ENCODE measurements at places on chromosomes 13 and 19. TPM values are rescaled to one million over a fixed set of nuclear protein-coding genes. Genes with fewer than 3 reads are reported as not detected.

DNA sequence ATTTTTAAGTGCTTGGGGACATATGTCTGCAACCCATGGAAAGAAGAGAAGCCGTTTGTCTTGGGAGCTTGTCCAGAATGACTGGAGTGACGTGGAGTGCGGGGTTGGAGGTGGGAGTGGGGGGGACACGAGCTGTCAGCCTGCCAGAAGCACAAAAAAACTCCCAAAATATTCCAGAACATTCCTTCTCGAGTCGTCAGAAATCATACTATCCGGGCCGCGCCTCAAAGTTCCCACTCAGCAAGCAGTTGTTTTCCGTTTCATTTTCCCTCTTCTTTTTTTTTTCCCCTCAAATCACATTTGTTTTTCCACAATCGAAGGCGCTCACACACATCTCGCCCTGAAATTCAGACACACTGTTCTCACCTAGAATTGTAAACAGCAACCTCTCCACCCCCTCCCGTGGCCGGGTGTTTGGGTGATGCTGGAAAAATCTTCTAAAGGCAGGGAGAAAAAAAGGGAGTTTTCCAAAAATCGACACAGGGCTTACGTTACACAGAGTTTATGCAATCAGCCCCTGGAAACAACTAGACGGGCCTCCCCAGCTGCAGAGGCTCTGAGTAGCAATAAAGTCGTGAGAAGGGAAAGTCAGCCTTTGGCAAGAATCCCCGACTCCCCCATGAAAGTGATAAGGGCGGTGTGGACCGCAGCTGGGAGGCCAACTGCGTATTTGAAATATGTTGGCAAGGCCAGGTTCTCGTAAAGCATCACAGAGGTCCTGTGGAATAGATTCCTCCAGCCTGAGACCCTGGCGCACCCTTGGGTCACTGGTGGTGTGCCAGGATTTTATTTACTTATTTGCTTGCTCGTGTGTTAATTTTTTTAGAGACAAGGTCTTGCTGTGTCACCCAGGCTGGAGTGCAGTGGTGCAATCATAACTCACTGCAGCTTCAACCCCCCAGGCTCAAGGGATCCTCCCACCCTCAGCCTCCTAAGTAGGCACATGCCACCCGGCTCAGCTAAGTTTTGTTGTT, 31.2 kb upstream of the KLF2 start:
- DNase-seq, result peak; percentile 92

GRCh38 chr13:48551329-48551728, 18.4 kb upstream of the RCBTB2 start:
- no peak for DNase-seq

- DNase-seq, result no peak
Measured at GRCh38 chr13:30156270-30156669, 151.1 kb downstream of the KATNAL1 start.

- DNase-seq, result no peak
Measured at GRCh38 chr13:101474419-101474957, 22.0 kb downstream of the ITGBL1 start.

The LGALS7B gene
- polyA plus RNA-seq, result 0.57 TPM

The METTL21C gene
- 0.82 TPM for polyA plus RNA-seq

All from renal cortex interstitium (tissue), 15 donors.